WTC11 (cell line): ENCODE measurements at places on chromosomes 11 and 22. TPM values are rescaled to one million over a fixed set of nuclear protein-coding genes. Genes with fewer than 3 reads are reported as not detected.

DNA sequence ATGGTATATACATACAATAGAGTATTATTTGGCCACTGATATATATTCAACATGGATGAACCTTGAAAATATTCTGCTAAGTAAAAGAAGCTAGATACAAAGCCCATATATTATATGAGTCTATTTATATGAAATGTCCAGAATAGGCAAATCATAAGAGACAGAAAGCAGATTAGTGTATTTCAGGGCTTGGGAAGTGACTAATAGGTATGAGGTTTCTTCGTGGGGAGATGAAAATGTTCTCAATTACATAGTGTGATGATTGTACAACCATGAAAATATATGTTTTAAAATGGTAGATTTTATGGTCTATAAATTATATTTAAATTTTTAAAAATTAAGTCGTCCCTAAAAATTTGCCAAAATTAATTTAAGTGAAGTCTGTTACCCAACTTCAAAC lies 92.2 kb downstream of the STK33 start:
- no peaks in the 10 kb centered on the region for H3K4me1 ChIP-seq
- peaks cover 3% of the 10 kb centered on the region for H3K36me3 ChIP-seq
- no peak for DNase-seq
- H3K27ac ChIP-seq, result no peak overlapping the region
- no peak overlapping the region for H3K4me3 ChIP-seq

The GALNT18 gene
- total RNA-seq, result 4.4 to 5.0 TPM (median 5.0 TPM) in 3 replicates

- H3K27me3 ChIP-seq, result no peaks in the 10 kb centered on the region
- DNase-seq, result no peak
- H3K36me3 ChIP-seq, result peaks cover 33% of the 10 kb centered on the region
- H3K27ac ChIP-seq, result peak overlapping the region; percentile 71; the same call in 1 of the 2 replicates
Observed at GRCh38 chr11:130118636-130119387, 40.8 kb upstream of the ST14 start.

The IRAG1 gene
- total RNA-seq, result 2.8 to 5.2 TPM (median 3.9 TPM) in 3 replicates

GRCh38 chr11:103648054-103648453 lies 388.4 kb upstream of the DDI1 start:
- no peak overlapping the region for H3K4me3 ChIP-seq
- no peak overlapping the region for H3K27ac ChIP-seq
- H3K36me3 ChIP-seq, result peaks cover 26% of the 10 kb centered on the region
- no peaks in the 10 kb centered on the region for H3K4me1 ChIP-seq
- 0 out of 2 replicates have a peak, but pooled peaks cover 4% of the 10 kb centered on the region for H3K27me3 ChIP-seq
- no peak for DNase-seq

The PANX3 gene
- not detected in 3 replicates for total RNA-seq

GRCh38 chr11:27281740-27282590 lies 81.0 kb downstream of the CCDC34 start:
- peaks cover 6% of the 10 kb centered on the region; the same call in 1 of the 2 replicates for H3K4me1 ChIP-seq
- DNase-seq, result no peak
- H3K27ac ChIP-seq, result no peak overlapping the region
- H3K27me3 ChIP-seq, result no peaks in the 10 kb centered on the region
- no peaks in the 10 kb centered on the region for H3K36me3 ChIP-seq

DNA sequence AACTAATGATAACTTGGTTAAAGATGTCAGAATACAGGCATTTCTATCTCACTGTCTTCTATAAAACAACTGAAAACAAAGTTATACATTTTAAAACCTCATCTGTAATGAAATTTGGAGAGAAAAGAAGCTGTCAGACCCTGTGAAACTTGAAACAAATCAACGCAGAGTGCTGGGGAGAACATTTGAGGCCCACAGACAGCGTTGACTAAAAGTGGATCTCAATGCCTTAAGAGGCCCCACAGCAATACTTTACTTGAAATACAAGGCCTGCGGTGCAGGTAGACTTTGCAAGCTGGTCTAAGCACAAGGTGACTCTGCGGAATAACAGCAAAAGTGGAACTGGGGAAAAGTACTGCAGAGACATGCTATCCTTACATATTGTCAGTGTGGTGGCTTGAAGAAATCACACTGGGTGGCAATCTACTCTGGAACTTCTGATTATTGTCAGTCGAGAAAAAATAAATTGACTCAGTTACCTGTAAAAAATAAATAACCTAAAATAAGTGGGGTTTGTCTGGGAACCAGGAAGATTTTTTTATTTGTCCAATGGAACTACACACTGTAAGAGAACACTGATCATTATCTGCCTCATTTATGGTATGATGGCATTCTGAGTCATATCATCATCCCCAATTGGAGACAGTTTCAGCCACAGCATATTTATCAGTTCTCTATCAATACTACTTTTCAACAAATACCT lies 138.9 kb downstream of the LUZP2 start:
- no peaks in the 10 kb centered on the region for H3K27me3 ChIP-seq
- H3K36me3 ChIP-seq, result peaks cover 12% of the 10 kb centered on the region
- DNase-seq, result no peak
- peaks cover 26% of the 10 kb centered on the region for H3K4me1 ChIP-seq

The GPHA2 gene
- total RNA-seq, result 1.0 to 1.6 TPM (median 1.6 TPM) in 3 replicates

The AQP11 gene
- 0.99 to 1.6 TPM (median 1.2 TPM) in 3 replicates for total RNA-seq

- H3K4me3 ChIP-seq, result no peak overlapping the region
- H3K27me3 ChIP-seq, result no peaks in the 10 kb centered on the region
- H3K27ac ChIP-seq, result peak overlapping the region; percentile 39; the same call in 1 of the 2 replicates
- H3K36me3 ChIP-seq, result peaks cover 4% of the 10 kb centered on the region
- DNase-seq, result no peak
Observed at GRCh38 chr22:45587638-45588505, 83.8 kb upstream of the ATXN10 start.
